Posterior vena cava (tissue), 2 donors: ENCODE measurements at places on chromosomes 13 and 19.

DNA sequence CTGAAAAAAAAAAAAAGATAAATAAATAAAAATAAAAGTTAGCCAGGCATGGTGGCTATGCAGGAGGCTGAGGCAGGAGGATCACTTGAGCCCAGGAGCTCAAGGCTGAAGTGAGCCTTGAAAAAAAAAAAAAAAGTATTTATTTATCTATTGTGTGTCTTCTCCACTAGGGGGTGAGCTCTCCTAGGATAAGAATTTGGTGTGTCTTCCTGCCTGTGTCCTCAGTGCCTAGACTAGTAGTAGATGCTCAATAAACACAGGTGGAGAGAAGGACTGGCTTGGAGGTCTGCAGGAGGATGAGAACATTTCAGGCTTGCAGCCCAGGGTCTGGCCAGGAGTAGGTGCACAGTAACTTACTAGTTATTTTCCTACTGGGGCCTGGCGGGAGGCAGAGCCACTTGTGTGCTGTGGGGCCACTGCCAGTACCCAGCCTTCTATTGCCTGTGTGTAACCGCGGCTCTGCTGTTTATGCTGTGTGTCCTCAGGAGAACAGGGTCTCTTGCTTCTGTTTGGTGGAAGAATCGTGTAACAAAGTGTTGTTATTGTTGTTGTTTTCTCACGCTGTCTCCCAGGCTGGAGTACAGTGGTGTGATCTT is 5.4 kb downstream of the LMTK3 start:
- no peak for DNase-seq

DNA sequence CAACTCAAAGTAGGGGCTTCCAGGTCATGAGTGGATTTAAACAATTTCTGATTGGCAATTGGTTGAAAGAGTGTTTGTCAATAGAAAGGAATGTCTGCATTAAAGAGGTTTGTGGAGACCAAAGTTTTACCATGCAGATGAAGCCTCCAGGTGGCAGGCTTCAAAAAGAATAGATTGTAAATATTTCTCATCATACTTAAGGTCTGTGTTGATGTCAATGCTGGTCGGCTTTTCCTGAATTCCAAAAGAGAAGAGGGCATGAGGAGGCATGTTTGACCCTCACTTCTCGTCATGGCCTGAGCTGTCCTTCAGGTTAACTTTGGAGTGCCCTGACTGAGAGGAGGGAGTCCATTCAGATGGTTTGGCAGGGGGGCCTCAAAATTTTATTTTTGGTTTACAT is 125.4 kb upstream of the RFC3 start:
- no peak for DNase-seq

DNA sequence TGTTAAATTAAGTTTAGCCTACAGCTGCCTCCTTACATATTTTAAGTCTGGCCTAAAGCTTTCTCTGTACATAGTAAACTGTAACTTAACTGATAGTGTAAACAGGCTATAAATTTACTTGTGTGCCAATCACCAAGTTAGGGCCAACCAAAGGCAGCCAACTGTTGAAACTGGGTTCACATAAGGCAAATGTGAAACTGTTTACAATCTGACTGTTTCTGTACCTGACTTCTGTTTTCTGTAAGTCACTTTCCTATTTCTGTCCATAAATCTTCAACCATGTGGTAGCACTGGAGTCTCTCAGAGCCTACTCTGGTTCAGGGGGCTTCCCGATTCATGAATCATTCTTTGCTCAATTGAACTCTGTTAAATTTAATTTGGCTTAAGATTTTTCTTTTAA is 103.1 kb downstream of the RAP2A start:
- no peak for DNase-seq

GRCh38 chr13:111184458-111185401 is 69.6 kb downstream of the ARHGEF7 start:
- no peak for DNase-seq

DNA sequence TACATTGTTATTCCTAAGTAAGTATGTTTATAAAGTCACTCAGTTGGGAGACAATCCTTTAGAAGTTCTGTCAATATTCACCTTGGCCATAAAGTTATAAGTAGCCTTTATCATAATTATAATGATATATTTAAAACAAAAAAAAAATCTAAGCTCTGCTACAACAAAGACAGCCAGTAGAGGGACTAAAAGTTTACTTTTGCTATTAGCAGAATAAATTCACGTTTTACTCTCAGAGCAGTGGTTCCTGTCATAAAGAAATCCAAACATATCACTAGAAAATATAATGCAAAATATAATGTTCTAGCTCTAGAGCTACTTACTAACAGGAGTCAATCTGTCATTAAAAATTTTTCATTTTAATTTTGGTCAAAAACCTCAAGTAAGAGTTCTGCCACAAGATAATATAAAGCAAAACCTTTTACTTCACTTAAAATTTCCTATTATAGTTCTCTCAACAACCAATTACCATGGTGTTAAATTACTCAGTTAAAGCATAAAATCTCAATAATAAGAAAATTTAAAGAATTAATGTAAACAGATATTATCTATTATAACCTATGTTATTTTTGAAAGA is 17.7 kb downstream of the INTS6 start:
- no peak for DNase-seq

GRCh38 chr13:109151255-109151654 is 521.8 kb downstream of the MYO16 start:
- DNase-seq = no peak
